ENCODE measurements at places on chromosomes 7 and 10.

GRCh38 chr7:25371972-25372371, 143.7 kb upstream of the NPVF start:
- no peak for DNase-seq

DNA sequence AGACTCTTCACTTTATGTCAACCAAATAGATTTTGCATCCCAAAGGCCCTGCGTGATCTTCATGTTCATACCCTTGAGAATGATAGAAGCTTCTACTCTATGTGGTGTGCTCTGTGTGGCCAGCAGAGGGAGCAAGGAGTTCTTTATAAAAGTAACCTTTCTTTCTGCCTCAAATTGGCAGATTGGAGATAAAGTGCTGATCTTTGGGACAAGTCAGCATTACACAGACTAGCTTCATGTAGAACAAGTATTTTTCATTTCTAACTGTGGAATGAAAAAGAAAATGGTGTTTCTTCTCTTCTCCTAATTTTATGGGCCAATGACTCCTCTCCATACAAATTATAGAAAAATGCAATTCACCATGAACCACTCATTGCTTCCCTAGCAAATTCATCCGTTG, 1214.1 kb downstream of the SORCS1 start:
- no peak for DNase-seq

DNA sequence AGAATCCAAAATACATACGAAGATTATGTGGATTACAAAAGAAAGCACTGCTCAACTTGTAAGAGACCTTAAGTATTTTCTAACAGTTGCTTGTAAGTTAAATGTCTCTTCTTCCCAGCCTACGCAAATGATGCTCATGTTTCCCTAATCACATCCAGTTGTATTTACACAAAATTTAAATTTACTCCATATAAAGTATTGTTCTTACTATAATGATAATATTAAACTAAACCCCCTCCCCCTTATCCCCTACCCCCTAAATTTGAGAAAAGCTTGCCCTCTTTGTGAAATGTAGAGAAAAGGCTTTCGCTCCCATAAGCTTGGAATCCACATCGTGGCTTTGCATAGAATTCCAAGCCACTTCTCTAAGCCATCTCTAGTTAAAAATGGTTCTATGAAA, 29.4 kb downstream of the ANKMY2 start:
- DNase-seq = no peak

DNA sequence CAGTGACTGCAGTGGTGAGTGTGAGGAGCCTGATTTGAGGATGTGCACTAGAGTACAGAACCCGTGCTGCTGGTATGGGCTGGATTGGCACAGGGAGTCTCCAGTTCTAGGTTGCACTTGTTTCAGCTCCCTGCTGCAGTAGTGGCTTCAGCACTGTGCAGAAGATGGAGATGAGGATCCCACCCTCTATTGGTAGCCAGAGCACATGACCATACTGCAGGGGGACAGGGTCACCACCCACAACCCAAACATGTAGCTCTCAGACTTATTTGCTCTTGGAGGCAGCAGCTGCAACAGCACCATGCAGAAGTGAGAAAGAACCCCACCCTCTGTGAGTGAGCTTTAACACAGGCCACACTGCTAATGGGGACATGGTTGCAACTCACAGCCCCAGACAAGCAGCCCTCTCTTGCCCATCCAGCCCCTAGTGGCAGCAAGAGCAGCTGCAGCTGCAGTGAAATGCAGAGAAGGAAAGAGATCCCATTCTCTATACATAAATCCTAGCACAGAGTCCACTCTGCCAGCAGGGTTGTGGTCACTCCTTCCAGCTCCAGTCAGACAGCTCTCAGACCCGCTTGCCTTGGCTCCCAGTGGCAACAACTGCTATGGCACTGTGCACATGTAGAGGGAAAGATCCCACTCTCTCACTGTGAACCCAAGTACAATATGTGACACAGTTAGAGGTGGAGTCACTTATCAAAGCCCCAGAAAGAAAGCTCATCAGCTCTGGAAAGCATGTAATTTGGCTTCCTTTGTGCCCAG, 51.4 kb upstream of the SCIN start:
- DNase-seq = no peak

DNA sequence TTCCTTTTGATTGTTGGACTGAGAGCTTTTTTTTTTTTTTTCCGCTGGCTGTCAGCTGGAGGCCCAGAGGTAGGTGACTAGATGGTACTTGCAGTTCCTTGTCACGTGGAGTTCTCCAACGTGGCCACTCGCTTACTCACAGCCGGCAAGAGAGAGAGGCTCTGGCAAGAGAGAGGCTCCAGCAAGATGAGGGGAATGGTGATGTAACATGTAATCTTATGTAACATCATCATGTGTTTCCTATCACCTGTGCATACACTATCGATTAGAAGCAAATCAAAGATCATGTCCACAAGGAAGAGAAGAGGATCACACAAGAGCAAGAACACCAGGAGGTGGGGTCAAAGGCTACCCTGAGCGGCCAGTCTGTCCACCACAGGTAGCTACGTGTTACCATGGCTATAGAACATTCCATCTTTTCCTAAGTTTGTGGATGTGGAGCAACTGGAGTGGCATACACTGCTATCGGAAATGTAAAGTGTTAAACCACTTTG, 4.0 kb upstream of the BORCS7 start:
- DNase-seq = no peak

GRCh38 chr7:13107291-13107690, 419.9 kb downstream of the ARL4A start:
- no peak for DNase-seq

- peak; percentile 99 for DNase-seq
Observed at GRCh38 chr10:12068449-12069269, at the start of gene DHTKD1. Gene DHTKD1, plus strand, starts transcription at chr10:12068954. Its CDS starts 80 bp downstream, at chr10:12069034.

- peak; percentile 17 for DNase-seq
Observed at GRCh38 chr7:351681-352480, 61.9 kb downstream of the FOXL3 start.

DNA sequence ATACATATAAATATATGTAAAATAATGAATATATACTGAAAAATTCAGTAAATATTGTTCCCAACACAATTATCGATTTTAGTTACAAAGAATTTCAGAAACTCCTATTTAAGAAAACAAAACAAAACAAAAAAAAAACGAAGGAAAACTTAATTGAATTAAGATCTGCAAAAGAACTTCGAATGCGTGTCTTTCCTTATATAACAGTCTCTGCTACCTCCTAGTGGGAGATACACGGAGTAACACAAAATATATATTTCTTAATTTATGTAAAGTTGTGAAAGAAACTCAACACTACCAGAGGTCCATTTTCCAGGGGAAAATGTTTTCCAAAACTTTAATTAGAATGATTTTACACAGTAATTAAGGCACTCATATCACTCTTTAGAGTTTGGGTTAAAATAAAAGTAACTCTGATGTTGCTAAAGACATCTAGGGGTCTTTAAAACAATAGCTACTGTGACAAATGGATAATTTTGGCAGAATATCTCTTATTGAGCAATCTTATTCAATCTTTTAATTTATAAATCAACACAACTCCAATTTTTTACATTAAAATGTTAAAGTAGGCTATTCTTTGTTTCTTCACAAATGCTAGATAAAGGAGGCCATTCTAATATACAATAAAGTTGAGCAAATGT, 41.6 kb downstream of the NEBL start:
- DNase-seq = no peak

- DNase-seq = no peak
Observed at GRCh38 chr7:69426705-69427104, 171.6 kb upstream of the AUTS2 start.

- no peak for DNase-seq
Observed at GRCh38 chr7:141754939-141755338, 9.0 kb upstream of the TAS2R3 start.

DNA sequence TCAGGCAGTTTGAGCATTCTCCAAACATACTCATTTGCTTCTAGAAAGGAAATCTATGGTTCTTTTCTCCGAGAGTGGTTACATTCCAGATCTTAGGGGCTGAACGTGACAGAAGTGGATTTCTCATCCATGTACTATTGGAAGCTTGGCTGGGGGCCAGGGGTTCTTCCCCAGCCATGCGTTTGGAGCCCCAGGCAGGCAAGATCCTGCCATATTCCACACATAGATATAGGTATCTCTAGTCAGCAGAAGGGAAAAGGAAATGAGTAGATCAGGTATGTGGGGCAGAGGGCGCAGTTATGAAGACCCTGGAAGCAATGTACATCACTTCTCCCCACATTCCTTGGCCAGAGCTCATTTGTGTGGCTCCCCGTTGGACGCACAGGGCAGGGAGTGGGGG, 299.8 kb downstream of the CCDC3 start:
- no peak for DNase-seq

DNA sequence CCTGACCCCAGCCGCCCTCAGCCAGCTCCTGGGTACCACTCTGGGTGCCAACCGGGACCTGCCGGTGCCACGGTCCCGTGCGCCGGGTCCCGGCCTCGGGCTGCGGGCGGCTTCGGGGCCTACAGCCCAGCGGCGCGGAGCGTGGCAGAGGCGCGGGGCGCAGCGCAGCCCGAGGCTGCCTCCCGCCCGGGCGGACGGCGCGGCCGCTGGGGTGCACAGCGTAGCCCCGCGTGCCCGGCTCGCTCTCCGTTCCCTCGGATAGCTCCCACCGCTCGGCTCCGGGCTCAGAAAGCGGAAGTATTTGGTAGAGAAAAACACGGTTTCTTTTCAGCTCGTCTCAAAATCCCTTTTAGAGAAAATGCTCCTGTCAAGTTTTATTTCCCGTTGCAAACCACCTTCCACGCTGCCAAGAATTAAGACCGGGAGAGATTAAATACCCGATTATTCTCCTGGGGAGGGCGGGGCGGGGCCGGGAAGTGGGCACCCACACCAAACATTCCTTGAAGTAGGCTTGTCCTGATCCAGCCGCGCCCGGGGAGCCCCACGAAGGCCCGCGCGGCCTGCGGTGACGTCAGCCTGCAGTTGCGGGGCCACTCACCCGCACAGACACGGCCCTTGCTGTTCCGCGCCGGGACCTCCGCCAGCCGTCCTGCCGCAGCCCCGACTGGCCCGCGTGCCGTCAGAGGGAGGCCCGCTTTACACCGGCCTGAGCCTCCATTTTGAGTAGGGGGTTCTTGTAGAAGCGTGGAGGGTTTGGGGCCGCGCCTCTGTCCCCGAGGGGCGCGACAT, 7.2 kb downstream of the HOXA13 start:
- DNase-seq = no peak

- DNase-seq = no peak
Observed at GRCh38 chr10:14074062-14074884, 256.5 kb downstream of the FRMD4A start.
